ENCODE measurements at places on chromosomes 3 and 15. TPM values are rescaled to one million over a fixed set of nuclear protein-coding genes. Genes with fewer than 3 reads are reported as not detected.

Gene TMCO5A
- total RNA-seq, result not detected

DNA sequence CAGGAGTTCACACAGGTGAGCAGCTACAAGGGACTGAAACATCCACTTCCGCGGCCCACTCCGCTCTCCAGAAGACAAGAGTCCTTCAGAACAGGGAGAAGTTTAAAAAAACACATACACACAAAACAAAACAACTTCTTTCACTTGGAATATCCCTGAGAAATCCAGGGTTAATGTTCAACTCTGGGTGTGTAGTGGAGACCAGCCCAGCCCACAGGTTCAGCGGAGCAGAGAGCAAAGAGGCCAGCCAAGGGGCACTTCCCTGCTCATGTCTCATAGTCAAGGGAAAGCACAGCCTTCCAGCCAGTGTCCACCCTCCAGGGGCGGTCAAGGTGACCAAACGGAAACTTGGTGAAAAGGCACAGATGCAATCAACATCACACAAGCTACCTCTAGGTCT, 41.6 kb downstream of the WNT5A start:
- DNase-seq, result no peak

GRCh38 chr3:12990306-12990705, 82.9 kb downstream of the IQSEC1 start:
- no peak for DNase-seq

- no peak for DNase-seq
Observed at GRCh38 chr3:131480116-131480515, 22.7 kb downstream of the MRPL3 start.

DNA sequence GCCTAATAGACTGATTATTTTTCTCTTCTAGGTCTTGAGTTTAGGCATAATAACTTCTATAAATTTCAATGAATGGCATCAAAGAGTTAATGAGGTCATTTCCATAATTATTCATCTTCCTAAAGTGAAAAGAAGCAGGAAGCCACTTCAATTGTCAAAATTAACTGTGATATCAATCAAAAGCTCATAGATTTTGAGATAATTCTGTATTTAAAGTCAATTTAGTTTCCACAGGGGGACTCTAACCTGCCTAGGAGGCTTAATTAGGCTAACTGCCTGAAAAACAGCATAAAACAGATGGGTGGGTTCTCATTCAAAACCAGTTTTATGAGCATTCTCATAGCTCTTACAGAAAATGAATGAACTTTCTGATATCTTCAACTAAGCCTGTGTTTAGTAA, 177.8 kb downstream of the OTOL1 start:
- DNase-seq, result no peak

DNA sequence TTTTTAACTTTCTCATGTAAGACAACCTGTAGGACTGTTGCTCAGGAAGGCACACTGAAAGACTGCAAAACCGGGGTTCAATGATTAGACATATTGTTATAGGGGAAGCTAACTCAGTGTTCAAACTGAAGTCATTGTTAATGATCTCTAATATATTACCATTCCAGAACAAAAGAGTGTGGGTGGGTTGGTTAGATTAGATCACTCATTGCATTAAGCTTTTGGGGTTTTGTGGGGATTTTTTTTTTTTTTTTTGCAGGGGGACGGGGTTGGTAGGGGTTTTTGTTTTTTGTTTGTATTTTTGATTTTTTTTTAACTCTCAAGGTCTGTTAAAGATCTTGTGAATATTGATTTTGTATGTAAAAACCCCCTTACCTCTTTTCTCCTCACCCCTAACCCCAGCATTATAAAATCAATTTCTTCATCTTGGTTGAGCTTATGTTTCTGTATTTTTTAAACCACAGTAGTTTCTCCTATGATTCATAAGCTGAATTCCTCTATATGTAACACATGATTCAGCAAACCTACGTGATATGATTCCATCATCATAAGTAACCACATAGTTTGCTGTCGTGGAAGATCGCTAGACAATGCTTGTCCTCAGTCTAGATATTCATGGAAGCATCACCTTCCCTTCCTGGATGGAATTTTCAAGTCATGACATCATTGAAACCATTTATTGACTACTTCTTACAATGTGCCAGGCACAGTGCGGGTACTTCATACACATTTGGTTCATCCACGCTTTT, 544.1 kb upstream of the MDFIC2 start:
- peak; percentile 10 for DNase-seq

Gene LPCAT4
- 63.5 TPM for total RNA-seq

DNA sequence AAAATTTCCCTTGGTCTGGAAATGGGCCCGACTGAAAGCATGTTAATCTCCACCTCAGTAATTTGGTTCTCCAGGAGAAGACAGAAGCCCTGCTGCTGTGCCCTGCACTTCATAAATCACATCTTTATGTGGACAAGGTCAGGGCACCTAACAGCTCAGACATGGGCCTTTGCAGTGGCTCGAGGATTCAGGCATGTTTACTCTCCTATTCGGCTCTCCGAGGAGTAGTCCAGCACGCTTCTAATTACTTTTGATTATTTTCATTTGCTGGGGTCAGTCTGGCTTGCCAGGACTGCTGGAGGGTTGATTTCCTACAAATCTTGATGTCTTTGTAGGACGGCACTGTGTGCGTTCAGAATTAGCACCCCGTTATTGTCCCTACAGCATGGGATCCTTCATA, 511.2 kb downstream of the MECOM start:
- DNase-seq, result no peak

DNA sequence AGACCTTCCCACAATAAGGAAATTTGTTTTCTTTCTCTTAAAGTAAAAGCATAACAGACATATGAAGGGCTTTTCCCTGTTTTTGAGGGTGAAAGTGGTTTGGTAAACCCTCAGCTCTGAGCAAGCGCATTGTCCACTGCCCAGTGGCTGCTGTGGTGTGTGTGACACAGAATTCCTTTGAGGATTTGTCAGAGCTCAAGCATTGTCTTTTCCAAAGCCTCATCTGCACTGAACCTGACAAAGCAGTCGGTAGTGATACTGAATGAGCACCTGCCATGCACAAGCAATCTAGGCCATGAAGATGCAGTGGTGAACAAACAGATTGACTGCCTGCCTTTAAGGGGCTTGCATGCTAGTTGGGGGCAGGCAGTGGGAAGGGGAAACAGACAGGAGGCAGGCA, 128.3 kb downstream of the PLCL2 start:
- no peak for DNase-seq

DNA sequence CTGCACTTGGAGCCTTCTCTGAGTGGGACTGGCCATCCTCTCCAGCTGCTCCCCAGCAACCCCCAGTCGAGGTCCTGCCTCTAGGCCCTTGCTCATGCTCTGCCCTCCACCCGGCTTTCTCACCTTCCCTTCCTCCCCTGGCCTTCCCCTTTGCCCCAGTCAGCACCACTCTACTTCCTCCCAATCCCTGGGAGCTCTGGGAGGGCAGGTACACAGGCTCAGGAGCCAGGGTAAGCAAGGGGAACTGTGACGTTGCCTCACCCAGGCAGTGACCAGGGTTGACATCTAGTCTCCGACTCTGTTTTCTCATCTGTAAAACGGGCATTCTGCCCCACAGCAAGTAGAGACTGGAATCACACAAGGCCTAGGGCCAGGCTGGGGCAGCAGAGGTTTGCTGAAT, 66.6 kb upstream of the TMEM115 start:
- no peak for DNase-seq

DNA sequence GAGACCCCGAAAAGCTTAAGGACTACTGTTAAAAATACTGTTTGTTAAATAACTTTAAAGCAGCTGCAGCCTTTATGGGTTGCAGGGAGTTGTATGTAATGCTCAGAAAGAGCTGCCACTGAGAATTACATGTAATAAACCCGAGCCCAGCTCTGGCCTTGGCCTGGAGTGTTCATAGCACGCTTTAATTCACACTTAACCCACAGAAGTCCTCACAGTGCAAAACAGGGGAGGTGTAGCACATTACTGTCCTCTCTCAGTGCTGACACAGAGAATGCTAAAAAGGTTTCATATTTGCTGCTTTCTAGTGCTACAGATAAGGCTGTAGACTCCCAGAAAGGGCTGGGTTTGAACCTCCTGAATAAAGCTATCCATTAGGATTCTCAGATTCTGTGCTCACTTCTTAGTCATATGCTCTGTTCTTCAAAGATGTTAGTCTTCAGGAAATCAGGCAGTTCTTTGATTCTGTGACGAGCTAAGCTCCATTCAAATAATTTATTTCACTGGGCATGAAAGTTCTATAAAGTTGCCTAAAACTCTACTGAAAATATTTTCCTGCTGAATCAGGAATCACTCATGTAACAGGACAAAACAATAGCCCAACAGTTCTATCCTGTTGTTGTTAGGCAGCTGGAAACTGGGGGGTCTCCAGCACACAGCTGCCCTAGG, 108.0 kb downstream of the SENP2 start:
- DNase-seq, result no peak

DNA sequence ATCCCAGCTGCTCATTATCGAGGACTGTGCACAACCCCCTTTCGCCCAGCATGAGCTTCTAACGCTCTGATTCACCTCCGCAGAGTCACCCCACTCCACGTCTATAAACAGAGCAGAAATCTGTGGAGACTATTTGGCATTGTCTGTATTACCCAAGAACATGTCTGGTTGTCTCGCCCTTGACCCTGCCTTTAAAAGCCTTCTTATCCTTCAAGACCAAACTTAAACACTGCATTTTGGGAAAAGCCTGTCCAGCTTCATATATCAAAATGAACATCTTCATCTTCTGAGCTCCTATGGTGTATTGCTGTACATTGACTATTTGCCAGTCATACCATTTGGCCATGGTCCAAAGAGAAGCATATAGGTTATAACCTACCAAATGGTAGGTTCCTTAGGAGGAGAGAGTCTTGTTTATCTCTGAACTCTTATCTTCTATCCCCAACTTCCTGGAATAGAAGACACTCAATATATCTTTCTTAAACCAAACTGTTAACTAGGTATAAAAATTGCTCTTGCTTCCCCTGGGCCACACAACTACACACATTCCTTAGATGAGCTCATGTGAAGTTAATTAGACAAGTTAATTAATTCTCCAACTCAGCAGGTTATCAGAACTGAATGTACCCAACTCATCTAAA, 90.1 kb downstream of the FBN1 start:
- DNase-seq, result no peak

DNA sequence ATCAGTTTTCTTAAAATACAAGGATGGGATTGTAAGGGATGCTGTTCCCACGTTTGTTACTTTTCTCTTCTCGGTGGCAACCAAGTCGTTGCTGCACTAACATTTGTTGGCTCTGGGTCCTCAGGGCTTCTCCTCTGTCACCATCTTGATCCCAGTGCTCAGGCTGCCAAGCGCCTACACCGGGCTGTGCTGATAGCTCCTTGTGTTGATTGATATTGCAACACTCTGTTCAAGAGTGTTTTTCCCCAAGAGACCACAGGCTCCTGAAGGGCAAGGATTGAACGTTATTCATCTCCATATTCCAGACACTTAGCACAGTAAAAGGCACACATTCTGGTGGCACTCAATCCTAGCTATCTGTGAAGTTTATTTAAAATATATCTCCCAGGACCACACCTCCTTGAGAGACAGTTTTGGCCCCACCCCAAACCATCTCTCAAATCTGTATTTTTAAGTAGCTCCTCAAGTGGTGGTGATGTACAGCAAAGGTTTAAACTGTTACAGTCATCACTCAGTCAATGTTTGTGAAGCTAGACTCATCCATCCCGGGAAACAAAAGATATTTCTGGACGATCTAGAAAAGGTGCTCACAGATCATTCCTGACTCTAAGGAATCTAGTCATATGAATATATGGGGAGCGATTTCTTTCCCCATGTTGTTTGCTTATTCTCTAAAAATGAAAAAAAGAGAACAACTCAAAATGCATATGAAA, 38.5 kb upstream of the FOXP1 start:
- no peak for DNase-seq

DNA sequence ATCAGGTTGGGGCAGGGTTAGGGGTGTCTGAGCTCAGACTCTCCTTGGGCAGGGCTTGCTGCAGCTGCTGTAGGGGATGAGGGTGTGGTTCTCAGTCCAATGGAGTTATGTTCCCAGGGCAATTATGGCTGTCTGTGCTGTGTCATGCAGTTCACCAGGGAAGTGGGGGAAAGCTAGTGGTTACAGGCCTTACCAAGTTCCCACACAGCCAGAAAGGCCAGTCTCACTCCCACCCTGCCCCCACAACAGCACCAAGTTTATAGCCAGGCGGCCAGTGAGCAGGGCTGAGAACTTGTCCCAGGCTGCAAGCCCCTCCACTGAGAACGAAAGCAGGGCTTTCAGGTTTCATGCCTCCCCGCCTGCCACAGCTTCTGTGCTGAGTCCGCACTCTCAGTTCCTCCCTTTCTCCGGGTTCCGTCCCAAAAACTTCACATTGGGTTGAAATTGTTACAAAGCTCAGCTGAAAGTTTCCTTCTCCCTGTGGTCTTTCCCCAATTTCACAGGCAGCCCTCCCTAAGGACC, 19.6 kb upstream of the CPOX start:
- DNase-seq, result no peak

DNA sequence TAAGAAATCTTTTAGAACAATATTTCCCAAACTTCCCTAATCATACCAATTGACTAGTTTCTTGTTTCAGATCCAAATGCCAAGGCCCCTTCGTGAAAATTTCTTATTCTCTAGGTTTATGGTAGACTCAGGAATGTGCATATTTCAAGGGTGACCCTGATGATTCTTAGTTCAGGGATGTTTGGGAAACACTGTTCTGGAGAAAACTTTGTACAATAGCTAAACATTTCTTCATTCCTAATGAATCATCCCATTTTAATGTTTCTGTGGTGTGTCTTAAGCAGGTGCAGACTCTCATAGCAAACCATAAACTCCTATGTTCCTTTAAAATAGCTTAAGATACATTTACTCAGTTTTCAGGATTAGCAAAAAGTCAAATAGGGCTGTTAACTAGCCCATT, 314.5 kb downstream of the TIGIT start:
- no peak for DNase-seq

Gene ROPN1
- not detected for total RNA-seq

DNA sequence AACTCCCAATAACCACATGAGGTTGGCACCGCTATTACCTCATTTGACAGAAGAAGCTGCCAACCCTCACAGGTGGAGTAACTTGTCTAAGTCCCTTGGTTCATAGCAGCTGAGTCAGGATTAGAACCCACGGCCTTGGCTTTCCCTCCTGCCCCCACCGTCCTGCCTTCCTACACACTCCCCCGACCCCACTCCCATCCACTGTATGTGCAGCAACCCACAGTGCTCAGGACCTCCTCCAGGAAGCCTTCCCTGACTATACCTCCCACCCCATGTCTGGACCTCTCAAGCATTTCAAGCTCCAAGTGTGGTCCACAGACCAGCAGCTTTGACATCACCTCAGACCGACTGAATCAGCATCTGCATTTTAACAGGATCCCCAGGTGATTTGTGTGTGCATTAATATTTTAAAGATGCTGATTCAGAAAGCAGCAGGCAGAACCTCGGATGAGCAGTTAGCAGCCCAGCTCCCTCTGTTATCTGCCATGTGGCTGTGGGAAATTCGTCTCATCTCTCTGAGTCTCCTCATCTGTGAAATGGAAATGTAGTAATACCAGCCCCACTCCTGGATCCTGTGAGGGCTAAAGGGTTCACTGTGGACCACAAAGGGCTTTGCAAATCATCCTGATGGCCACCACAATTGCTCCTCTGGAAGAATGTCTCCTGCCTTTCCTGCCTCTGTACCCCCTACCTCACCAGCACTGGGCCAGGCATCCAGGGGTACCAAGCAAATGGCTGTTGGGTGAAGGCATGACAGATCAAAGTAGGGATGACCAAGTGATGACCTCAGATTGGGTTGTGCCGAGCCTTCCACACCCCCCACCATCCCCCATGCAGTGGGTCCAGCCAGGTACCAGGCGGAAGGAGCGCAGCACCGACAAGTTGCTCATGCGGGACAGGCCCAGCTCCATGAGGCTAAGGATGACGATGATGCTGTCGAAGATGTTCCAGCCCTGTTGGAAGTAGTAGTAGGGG, 62.7 kb downstream of the SCN5A start:
- DNase-seq, result no peak

Measured in activated naive CD4-positive, alpha-beta T cell treated with anti-CD3 and anti-CD28 coated beads for 36 hours (primary cell).